ENCODE measurements at places on chromosomes 4 and X.

GRCh38 chrX:52337410-52337809, 31.4 kb upstream of the XAGE2 start:
- no peak for DNase-seq

GRCh38 chrX:1455948-1456280, 3.2 kb upstream of the ASMTL start:
- DNase-seq: no peak

DNA sequence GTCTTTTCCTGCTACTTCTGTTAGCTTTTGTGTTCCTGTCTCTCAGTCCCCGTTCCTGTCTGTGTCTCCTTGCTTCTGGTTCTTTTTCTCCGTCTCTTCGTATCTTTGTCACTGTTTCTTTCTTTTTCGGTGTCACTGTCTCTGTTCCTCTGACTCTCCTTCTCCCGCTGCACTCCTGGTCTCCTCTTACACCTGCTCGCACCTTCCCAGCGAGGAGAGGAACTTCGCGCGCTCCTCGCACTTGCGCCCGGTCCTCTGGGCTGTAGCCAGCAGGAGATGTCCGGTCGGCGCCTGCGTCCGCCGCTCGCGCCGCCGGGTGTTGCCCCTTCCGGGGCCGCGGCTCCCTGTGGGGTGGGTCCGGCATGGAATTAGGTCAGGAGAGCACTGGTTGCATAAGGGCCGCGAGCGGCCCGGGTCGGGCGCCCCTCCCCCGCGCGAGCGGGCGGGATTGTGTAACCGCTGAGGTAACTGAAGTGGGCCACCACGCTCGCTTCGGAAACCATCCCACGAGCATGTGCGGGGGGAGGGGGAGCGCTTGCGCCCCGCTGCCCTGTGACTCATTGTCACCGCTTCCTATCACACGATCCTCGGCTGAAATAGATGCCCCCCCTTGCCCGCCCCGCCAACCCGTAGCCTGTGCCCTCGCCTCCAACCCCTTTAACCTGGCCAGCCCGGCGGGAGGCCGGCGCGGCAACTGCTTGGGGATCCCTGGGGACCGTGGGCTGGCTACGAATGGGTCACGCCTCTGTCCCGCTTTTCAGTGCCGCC, 1.6 kb downstream of the LONRF3 start:
- peak; percentile 20 for DNase-seq

GRCh38 chr4:166531703-166532102, 658.7 kb downstream of the TLL1 start:
- DNase-seq: no peak

DNA sequence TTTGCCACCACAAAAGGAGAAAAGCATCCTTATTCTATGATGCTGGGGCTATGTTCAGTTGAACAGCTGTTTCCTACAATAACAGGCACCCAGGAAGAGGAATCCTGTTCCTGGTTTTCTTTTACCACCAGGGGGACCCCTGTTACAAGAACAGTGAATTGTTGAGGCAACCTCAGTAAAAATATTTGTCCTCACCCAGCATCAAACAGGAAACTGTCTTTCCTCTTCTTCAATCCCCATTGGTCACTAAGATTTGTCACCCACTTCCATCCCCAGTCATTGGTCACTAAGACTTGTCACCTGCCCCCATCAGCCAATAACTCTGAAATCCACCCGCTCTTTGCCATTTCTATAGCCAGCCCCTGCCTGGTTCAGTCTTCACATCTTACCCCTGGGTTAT, 143.5 kb upstream of the GALNT7 start:
- peak; percentile 63 for DNase-seq
